ENCODE measurements at places on chromosomes 13 and 19.
A peak's percentile ranks its signal among the peaks of the same experiment; 100 is the strongest.

GRCh38 chr13:83882606-83882959 lies 309 bp upstream of the SLITRK1 start:
- H3K27me3 ChIP-seq, result peaks cover 68% of the 10 kb centered on the region
- H3K4me1 ChIP-seq, result no peaks in the 10 kb centered on the region
- H3K27ac ChIP-seq, result no peak overlapping the region
- H3K4me3 ChIP-seq, result no peak overlapping the region
- DNase-seq, result no peak
- peaks cover 2% of the 10 kb centered on the region for H3K36me3 ChIP-seq

DNA sequence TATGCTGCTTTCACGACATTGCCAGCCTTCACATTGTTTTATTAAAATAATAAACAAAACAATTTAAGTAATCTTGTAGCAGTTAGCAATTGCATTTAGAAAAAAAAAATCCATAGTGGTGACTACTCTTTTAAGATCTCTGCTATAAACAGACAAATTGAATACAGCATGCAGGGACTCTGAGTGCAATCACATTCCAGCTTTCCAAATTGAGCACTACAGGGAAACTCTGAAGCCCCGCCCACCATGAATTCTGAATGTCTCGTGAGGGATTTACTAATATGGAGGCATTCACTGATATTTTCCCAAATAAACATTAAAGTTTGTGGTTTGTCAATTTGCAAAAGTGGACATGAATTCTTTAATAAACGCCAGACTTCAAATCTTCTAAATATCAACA lies 698.8 kb downstream of the LIG4 start:
- H3K4me1 ChIP-seq, result no peaks in the 10 kb centered on the region
- DNase-seq, result no peak
- no peaks in the 10 kb centered on the region for H3K27me3 ChIP-seq
- H3K36me3 ChIP-seq, result no peaks in the 10 kb centered on the region

- H3K27ac ChIP-seq, result no peak overlapping the region
- H3K4me1 ChIP-seq, result no peaks in the 10 kb centered on the region
- no peak overlapping the region for H3K4me3 ChIP-seq
Observed at GRCh38 chr13:94129490-94129894, 350.0 kb downstream of the DCT start.

GRCh38 chr13:23739596-23739995 lies 149.6 kb downstream of the MIPEP start:
- DNase-seq, result no peak
- no peak overlapping the region for H3K27ac ChIP-seq
- H3K4me1 ChIP-seq, result peaks cover 9% of the 10 kb centered on the region
- no peak overlapping the region for H3K4me3 ChIP-seq
- H3K27me3 ChIP-seq, result no peaks in the 10 kb centered on the region

DNA sequence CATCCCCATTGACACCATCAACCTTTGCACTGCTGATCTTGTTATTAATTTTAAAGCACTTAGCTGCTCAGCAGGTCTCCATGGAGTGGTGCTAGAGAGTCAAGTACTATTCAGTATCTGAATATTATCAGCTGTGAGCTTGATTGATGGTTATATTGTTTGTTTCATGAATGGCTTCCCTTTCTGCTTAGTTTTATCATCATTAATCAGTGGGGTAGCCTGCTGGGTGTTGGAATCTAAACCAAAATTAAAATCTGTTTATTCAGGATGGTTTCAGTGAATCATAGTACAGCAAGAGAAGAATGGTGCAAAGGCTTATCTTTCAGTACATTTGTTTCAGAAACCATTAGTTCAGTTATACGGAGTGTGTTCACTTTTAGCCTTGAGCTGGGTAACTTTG lies 42.5 kb upstream of the SCEL start:
- H3K27ac ChIP-seq, result no peak overlapping the region
- H3K27me3 ChIP-seq, result peaks cover 14% of the 10 kb centered on the region
- no peak for DNase-seq

GRCh38 chr19:2625434-2625833 lies 77.1 kb downstream of the GNG7 start:
- peaks cover 47% of the 10 kb centered on the region for H3K4me1 ChIP-seq
- peak overlapping the region; percentile 25 for H3K27ac ChIP-seq
- H3K4me3 ChIP-seq, result no peak overlapping the region
- no peak for DNase-seq
- H3K36me3 ChIP-seq, result peaks cover 22% of the 10 kb centered on the region

GRCh38 chr19:35310811-35311465 lies 18.0 kb upstream of the CD22 start:
- H3K4me1 ChIP-seq, result no peaks in the 10 kb centered on the region
- H3K36me3 ChIP-seq, result peaks cover 2% of the 10 kb centered on the region
- H3K27me3 ChIP-seq, result peaks cover 38% of the 10 kb centered on the region
- H3K4me3 ChIP-seq, result no peak overlapping the region
- H3K27ac ChIP-seq, result no peak overlapping the region

DNA sequence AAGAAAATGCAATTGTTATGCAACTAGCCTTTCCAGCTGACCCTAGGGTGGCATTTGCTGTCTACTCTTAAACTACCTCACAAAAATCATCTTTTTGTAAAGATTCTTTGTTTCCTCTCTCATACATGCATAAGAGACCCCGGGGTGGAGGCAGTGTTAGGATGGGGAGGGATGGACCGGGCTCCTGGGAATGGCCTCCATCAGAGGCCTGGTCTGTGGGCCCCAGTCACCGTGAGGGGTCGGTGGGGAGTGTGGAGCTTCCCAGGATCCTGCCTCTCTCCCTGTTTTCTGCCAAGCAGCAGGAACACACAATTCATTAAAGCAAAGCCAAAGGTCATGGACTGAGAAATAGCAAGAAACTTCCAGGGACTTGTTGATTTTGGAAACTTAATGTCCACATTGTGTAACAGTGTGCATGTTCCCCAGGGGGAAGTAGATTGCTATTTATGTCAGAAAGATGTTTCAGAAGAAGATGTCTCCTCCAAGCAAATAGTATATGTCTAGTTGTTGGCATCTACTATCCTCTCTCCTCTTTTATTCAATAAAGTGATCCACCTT lies 241.4 kb downstream of the ENOX1 start:
- H3K4me1 ChIP-seq, result no peaks in the 10 kb centered on the region
- no peak for DNase-seq
- no peaks in the 10 kb centered on the region for H3K27me3 ChIP-seq
- H3K4me3 ChIP-seq, result no peak overlapping the region
- H3K27ac ChIP-seq, result no peak overlapping the region

- H3K27me3 ChIP-seq, result peaks cover 86% of the 10 kb centered on the region
- DNase-seq, result no peak
- H3K4me1 ChIP-seq, result no peaks in the 10 kb centered on the region
- H3K36me3 ChIP-seq, result no peaks in the 10 kb centered on the region
- no peak overlapping the region for H3K4me3 ChIP-seq
- no peak overlapping the region for H3K27ac ChIP-seq
Observed at GRCh38 chr13:111534751-111535522, 214.5 kb downstream of the TEX29 start.
